ENCODE measurements at places on chromosomes 1 and 21.

DNA sequence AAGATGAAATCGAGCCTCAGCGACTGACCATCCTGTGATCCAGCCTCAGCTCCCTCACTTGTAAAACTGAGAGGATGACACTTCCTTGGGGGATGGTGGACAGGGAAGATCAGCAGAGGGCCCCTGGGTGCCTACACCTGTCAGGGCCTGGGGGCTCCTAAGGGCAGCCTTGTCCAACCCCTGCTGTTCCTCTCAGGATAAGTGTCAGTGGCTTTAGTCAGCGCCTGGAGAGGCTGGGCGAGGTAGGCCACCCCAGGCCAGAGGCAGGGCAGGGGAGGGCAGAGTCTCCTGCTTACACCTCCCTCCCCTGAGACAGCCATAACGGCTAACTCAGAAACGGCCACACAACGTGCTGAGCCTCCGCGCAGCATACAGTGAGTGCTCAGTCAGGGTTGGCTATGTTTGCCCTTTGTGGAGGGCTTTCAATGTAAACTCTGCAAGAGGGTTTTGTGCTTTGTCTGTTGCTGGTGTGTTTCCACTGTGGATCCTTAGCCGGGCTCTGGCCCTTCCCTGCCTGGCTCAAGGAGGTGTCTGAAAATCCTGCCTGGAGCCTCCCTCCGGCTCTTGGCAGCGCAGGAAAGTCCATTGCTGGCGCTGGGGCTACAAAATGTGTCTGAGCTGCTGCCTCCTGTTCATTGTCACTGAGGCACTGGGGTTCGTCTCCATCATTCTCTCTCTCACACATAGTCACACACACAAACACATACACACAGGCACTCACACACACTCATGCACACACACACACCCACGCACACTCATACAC lies 588.4 kb downstream of the PTPRU start:
- no peak for DNase-seq

DNA sequence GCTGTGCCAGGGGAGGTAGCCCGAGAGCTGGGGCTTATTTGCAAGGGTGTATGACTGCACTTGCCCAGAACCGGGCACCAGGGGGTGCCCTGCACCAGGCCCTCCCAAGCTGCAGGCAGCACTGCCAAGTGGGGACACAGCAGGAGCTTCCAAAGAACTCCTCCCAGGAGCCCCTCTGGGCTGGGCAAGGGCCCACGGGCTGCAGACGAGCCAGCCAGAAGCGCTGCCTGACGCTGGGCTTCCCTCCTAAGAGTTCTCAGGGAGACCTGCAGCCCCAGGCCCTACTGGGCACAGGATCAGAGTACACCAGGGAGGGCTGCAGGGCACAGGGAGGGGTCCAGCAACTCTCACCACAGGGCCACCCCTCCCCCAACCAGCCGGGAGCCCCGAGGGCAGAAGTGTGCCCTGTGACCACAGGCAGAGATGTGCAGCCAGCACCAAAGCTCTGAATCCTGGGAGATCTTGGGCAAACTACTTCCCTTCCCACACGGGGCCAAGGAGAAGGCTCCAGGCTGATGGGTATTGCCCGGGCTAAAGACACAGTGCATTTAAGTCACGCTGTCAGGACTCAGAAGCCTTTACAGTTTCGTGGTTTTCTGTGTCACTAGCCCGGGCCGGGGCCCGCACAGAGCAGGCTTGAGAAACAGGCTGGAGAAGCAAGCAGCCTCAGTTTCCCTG lies 63.4 kb downstream of the KCNAB2 start:
- peak; percentile 60 for DNase-seq

DNA sequence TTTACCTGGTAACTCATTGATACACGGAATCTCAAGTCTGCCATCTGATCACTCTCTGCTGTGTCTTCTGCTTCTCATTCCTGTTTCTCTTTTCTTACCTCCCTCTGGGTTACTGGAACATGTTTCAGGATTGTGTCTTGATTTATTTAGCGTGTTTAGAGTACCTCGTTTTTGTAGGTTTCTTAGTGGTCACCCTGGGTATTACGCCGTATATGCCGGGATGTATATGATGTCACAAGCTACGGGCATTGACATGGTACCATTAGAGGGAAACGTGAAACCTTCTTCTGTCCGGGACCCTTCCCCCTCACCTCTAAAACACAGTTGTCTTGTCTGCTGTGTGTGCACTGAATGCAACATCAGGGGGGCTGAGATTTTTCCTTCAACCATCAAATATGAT lies 2.8 kb downstream of the ACTRT2 start:
- no peak for DNase-seq

GRCh38 chr1:186054003-186054402 lies 319.8 kb downstream of the HMCN1 start:
- no peak for DNase-seq

DNA sequence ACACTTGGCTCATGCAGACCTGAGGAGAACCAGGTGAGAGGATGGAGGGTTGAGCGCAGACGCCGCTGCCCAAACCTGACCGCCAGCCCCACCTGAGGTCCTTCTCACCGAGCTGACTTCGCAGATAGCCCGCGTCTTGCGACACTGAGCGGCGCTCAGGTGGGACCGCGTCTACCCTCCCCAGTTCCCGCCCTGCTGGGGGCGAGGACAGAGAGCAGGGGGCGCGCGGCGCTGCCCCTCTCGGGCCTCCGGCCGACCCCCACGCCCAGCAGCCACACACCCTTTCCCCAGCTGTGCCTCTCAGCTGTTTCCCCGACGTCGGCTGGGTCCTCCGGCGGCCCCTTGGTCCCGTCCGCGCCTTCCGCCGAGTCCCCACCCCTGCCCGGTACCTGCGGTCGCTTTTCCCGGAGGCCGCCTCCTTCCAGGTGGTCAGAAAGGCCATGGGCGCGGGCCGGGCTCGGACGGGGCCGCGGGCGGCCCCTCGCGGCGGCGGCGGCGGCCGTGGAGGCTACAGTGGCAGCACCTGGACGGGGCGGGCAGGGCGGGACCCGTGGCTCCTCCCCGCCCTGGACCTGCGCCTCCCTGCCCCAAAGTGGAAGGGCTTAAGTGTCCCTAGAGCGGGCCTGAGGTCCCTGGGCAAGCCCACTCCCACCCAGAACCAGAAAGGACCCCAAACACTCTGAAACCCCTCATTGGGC lies 14.4 kb upstream of the TTC39A start:
- DNase-seq: no peak

All from cardiac fibroblast (primary cell).